ENCODE measurements at places on chromosomes 1 and 21.
A peak's percentile ranks its signal among the peaks of the same experiment; 100 is the strongest.

- no peak for DNase-seq
These were observed 140.1 kb upstream of the NFIA start for GRCh38 chr1:60942291-60942690.

GRCh38 chr21:36783612-36784374 lies 84.9 kb downstream of the SIM2 start:
- DNase-seq = no peak

GRCh38 chr1:93749894-93750301 lies 68.3 kb upstream of the BCAR3 start:
- DNase-seq = no peak

DNA sequence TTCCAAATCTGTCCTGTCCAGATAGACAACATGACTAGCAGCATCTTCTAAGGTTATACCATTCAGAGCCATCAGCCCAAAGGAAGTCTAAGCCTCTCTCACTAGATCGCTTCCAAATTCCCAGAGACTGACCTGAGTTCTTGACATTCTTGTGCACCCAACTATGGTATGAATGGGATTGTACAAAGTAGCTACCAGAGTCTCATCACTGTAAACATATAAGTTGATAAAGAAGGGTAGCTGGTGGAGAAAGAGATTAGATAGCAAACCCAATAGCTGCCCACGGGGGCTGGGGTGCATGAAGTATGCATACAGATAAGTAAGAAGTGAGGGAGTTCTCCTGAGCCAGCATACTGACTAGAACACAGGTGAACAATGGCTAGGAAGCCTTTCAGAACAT lies 180.0 kb downstream of the PLPP3 start:
- no peak for DNase-seq

GRCh38 chr1:98045211-98045766 lies 124.5 kb upstream of the DPYD start:
- no peak for DNase-seq

GRCh38 chr1:113536182-113536780 lies 146.0 kb downstream of the MAGI3 start:
- DNase-seq = no peak

DNA sequence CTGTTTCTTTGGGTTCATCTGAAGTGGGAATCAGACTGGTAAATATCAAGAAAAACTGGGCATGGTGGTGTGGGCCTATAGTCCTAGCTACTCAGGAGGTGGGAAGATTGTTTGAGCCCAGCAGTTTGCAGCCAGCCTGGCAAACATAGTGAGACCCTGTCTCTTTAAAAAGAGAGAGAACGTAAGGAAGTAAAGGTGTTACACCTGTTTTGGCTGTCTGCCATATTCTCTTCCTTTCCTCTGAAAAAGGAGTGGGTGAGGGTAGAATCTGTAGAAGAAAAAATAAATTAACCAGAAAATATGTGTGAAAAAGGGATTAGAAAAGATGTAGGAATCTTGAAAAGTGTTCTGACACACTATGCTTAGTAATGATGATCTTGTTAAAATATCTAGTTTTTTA lies 20.0 kb downstream of the AHCYL1 start:
- DNase-seq = no peak

GRCh38 chr1:151888972-151889570 lies 20.2 kb downstream of the THEM4 start:
- peak; percentile 56 for DNase-seq

Data from CD4-positive, alpha-beta T cell treated with Interleukin-4 for 1 hour (primary cell).